Left cardiac atrium (tissue), 4 donors: ENCODE measurements at places on chromosomes 11 and 22. TPM values are rescaled to one million over a fixed set of nuclear protein-coding genes. Genes with fewer than 3 reads are reported as not detected.

SELENOM gene
- total RNA-seq = 118 TPM

SUSD2 gene
- total RNA-seq = 7.7 TPM

GDPD5 gene
- total RNA-seq = 12.3 TPM

BDNF gene
- total RNA-seq = 0.08 TPM

LDHAL6A gene
- total RNA-seq = not detected

APLP2 gene
- total RNA-seq = 322 TPM

KCNJ11 gene
- 11.3 TPM for total RNA-seq

TSGA10IP gene
- not detected for total RNA-seq

OR51B4 gene
- total RNA-seq = not detected

CCDC116 gene
- 0.44 TPM for total RNA-seq

HIPK3 gene
- total RNA-seq = 202 TPM

LARGE1 gene
- total RNA-seq = 103 TPM

GRM5 gene
- 0.03 TPM for total RNA-seq

HEPHL1 gene
- total RNA-seq = not detected

PANX3 gene
- not detected for total RNA-seq

CLCF1 gene
- total RNA-seq = 1.1 TPM

FAM227A gene
- 0.68 TPM for total RNA-seq
